ENCODE measurements at places on chromosomes 12 and 14. TPM values are rescaled to one million over a fixed set of nuclear protein-coding genes. Genes with fewer than 3 reads are reported as not detected.
A peak's percentile ranks its signal among the peaks of the same experiment; 100 is the strongest.

The OTOGL gene
- 0.16 TPM for total RNA-seq

DNA sequence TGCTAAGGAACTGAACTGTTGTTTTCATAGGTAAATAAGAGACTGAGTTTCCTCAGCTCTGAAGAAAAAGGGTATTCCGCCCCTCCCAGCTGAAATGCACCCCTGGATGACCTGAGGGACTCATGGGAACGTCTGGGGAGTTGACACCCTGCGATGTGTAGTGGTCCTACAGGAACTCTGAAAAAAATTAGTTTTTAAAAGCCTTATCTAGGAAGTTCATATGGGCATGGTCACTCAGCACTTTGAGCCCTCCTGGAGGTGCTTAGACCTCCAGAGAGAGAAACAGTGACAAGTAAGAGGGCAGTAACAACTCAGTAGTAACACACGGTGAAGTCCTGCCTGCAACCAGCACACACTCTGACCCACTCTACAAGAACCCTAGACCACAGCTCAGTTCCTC is 91.2 kb upstream of the CNOT2 start:
- DNase-seq = no peak

GRCh38 chr12:27927347-27927746 is 45.2 kb downstream of the PTHLH start:
- no peak for DNase-seq

GRCh38 chr12:92466391-92467305 is 236.1 kb upstream of the PLEKHG7 start:
- DNase-seq = no peak

DNA sequence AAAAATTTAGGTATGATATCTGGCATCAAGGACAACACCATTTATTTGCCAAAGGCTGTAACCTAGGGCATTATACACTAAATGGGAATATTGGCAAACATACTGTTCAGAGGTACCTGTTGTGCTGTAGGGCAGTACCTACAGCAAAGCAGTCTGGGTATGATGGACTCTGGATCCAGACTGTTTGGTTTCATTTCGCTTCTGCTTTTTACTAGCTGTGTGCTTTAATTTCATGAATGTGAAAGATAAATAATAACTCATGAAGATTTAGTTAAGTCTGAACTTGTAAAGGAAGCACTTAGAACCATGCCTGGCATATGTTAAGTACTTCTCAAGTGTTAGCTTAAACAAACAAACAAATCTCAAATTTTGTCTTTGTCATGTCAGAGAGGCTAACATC is 17.7 kb upstream of the SLC38A2 start:
- DNase-seq = no peak

The CLEC2D gene
- 350 TPM for total RNA-seq

DNA sequence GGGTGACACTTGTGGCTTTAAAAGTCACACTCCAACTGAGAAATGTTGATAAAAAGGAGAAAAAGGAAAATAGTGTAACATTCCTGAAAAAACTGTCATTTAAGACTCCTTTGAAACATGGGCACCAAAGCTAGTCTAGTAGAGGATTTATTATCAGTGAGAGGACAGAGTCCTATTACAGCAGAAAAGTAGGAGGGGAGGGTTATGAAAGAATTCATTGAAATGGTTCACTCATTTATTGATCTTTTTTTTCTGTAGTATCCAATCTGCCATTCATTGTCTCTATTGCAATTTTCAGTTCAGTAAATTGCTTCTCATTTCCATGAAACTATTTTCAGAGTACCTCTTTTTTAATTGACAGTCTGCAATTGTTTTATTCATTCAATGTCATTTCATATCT is 25.4 kb downstream of the PPM1A start:
- no peak for DNase-seq

The LTBP2 gene
- total RNA-seq = 0.23 TPM

DNA sequence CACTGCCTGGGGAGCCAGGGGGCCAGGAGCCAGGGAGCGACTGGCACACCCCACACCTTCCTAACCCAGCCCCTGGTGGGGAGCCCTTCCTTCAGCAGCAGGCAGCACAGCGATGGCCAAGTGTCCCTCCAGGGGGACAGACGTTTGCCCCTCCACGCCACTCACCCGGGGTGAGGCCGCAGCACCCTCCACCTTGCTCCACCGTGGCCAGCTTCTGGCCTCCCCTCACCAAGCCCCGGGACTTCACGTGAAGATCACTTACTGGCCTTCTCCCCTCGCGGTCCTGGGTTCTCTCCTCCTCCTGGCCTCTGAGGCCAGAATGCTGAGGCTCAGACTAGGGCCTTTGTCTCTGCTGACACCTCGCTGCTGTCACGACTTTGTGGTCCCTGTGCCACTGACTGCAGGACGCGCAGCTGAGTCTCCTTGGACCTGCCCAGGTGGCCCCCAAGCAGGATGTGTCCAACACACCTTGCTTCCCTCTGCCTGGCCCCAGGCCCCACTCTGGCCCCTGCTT is 3.5 kb upstream of the ASPG start:
- no peak for DNase-seq

DNA sequence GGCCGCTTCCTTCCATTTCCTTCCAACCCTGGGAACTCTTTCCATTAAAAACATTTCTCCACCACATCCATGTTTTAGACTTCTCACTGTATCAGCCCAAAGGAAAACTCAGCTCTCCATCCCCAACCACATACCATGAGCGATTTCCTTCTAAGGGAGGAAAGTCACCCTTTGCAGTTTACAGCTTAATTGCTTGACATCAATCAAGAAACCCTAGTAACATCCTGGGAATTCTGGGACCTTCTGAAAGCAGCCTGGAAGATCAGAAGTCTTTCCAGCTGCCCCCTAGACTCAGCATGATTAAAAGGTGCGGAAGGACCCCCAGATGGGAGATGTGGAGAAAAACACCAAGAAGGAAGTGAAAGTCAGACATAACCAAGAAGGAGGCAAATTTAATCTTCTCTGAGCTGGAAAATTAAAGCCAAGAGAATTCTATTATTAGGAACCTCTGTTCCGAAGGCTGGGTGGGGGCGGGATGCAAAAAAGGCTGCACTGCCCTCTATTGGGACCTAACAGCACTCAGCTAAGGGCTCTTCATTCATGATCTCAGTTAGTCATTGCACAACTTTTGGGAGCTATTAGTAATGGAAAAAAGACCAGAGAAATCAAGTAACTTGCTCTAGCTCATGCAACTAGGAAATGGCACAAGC is 73.3 kb upstream of the PLXNC1 start:
- no peak for DNase-seq

GRCh38 chr12:77973579-77973978 is 142.9 kb downstream of the NAV3 start:
- DNase-seq = no peak

- DNase-seq = no peak
Measured at GRCh38 chr12:27772328-27773049, 7.5 kb upstream of the KLHL42 start.

DNA sequence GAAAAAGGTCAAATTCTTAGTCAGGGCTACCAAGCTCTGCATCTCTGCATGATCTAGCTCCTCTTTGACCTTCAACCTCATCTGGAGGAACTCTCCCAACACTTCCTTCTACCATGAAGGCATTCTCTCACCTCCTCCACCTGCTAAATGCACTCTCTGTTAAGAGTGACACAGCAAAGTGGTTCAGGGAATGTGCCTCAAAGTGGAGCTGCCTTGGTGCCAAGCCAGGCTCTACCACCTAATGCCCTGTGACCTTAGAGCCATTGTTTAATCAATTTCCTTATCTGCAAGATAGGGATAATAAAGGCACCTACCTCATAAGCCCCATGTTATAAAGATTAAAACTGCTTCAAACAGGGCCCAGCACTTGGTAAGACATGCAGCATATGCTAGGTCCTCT is 236.7 kb downstream of the ANO2 start:
- DNase-seq = no peak

GRCh38 chr12:2583642-2584401 is 210.9 kb upstream of the FKBP4 start:
- DNase-seq = no peak

DNA sequence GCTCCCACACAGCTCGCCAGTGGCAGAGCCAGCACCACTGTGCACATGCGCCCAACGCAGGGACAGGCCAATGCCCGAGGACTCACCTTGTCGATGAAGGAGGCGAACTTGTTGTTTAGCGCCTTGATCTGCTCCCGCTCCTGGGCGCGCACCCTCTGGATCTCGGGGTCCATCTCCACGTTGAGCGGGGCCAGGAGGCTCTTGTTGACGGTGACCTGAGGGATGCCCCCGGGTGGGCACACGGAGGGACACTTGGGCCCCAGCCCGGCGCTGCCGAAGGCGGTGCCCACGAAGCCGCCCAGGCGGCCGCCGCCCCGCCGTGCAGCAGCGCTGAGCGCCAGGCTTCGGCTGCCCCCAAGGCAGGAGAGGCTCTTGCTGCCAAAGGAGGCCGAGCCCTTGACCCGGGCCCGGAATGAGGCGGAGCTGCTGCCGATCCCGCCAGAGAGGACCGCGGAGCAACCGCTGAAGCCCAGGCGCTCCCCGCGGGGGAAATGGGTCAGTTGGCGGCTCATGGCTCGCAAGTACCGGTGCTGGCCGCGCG is at the start of gene KRT72:
TSS of gene KRT72 (minus strand) at position 523 of the 541 bp plus-strand sequence. CDS start at position 512, 11 bp downstream.
- DNase-seq = no peak

DNA sequence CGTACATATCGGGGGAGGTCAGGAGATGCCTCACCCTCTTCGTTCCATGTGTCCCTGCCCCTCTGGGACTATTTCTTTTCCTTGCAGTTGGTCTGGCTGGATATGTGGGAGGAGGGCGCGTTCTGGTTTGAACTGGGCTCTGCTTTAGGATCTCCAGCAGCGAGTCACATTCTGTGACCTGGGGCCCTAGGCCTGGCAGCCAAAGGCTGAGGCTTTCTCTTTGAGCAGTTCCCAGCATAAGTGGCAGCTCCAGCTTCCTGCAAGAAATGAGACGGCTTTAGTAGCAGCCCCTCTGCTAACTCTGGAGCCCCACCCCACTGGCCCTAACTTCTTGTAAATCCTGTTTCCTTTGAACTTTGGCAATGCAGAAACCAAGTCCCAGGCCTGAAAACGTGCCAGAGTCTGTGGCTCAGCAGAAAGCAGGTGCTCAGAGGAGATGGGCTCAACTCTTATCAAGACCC is 274.8 kb downstream of the DPF3 start:
- no peak for DNase-seq

- DNase-seq = no peak
Measured at GRCh38 chr12:57160741-57161140, 13.3 kb upstream of the LRP1-AS start.

GRCh38 chr14:92800525-92800924 is 6.4 kb downstream of the GOLGA5 start:
- DNase-seq = no peak

DNA sequence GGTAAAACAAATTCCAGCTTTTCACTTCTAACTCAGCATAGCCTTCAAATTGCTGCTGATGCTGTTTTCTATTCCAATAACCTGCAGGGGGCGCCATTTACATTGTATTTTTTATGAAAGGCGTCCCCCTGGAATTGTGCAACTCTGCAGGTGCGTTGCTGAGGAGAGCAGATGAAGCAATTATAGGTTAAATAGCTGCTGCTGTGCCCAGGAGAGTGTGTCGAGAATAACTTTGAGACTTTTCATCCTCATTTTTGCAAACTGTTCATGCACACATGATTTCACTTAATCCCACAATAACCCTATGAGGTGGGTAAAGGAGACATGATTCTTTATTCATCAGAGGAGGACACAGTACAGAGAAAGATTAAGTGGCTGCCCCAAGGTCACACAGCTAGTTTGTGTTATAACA is 75.7 kb downstream of the MYRFL start:
- peak; percentile 35 for DNase-seq

The RASSF9 gene
- total RNA-seq = not detected

The C3AR1 gene
- 0.50 TPM for total RNA-seq

The B4GALNT3 gene
- total RNA-seq = 6.9 TPM

- DNase-seq = no peak
Measured at GRCh38 chr12:131533139-131533538, 177.8 kb upstream of the SFSWAP start.

- peak; percentile 18 for DNase-seq
Measured at GRCh38 chr12:11650286-11651281, 1.1 kb downstream of the ETV6 start.

GRCh38 chr14:90560991-90561390 is 164.2 kb downstream of the CALM1 start:
- no peak for DNase-seq

- no peak for DNase-seq
Measured at GRCh38 chr12:132723015-132723763, 12.5 kb downstream of the PGAM5 start.

DNA sequence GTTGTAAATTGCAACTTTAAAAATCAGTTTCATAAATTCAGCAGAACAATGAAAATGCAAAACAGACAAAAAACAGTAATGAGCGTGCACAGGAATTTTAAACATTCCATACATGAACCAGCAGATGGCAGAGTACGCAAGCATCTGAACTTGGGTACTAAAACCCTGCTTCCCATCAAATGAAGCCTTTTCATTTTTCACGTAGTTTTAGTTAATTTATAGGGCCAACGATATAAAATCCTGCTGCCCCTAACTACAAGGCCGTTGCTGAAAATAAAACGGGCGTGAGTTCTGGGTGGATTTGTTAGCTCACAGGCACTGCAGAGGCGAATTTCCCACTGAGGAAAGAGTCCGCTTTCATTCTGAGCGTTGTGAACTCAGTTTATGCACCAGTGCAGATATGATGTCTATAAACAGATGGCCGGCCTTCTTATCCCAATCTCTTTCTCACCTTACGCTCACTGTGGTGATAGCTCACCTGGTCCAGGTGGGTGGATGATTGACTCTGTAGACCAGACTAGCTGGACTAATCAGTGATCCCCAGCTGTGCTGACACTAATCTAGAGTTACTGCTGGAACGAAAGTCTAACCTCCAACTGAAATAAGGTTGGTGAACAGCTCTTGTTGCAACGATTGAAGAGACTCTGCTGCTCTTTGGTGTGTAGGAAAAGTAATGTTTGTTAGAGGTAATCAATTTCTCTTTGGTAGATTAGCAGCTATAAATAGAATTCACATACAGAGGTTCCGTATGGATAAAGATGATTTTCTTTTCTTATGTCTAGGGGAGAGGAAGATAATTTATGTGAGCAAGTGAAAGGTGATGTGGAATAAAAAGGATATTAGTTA is 89.2 kb downstream of the PDZRN4 start:
- no peak for DNase-seq

DNA sequence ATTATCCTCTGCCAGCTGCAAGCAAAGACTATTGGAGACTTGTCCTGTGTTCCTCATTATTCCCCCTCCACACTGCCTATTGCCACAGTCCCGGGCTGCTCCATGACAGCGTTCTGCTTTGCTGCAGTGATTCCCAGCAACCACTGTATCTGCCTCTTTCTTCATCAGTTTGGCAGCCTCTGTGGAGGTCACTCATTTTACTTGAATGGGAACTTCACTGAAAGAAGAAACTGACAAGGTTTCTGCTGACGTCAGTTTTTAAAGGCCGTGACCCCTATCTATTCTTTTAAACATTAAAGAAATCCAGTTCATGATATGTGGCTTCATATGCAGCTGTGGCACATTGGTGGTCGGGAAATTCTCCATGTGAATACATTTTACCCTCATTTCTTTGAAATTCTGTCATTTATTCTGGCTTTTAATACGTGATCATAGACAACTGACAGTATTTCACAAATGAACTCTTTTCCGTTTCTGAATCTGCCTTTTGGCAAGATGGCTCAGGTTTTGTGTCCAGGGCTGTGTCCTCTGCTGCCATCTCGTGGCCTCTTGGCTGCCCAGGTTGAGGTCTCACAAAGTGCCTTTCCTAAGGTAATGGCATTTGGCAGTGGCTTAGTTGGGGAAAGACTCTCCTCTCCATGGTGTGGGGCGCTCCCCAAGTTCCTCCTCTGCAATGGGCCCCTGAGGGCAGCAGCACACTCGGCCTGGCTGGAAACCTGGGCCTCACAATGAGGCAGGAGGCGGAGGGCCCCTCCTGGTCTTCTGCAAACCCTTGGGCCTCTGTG is 5.8 kb downstream of the TMEM253 start:
- peak; percentile 69 for DNase-seq

The ACOT2 gene
- 10.1 TPM for total RNA-seq

GRCh38 chr12:16949871-16950667 is 344.1 kb upstream of the LMO3 start:
- no peak for DNase-seq
